ENCODE measurements at places on chromosomes 2 and 18.

DNA sequence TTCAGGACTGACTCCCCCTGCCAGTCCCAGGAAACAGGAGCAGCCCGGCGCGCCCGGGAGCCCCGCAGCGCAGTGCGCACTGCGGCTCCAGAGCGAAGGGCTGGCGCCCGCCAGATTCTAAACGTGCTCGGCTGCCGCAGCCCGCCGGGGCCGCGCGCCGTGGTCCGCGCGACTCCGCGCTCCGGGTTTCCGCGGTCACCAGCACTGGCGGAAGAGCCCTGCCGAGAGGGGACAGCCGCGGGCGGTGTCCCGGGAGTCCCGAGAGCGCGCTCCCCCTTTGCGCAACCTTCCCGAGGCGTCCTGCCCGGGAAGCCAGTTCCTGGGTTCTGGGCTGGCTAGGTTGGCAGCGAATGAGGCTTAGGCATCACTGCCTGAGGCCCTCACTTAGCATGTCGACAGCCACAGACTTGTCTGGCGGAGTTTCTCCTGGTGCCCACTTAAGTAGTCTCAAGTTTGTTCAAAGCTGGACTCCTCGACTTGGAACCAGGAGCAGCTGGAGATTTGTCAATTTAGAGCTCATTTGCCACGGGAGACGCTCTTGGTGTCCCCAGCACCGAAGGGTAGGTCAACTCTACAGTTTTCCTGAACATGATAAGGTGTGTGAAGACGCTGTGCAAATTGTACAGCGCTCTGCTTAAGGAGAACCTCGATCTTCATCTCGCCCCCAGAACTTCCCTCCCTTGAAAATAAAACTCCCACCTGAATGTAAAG is 1.5 kb upstream of the VSNL1 start:
- DNase-seq = peak; percentile 68

DNA sequence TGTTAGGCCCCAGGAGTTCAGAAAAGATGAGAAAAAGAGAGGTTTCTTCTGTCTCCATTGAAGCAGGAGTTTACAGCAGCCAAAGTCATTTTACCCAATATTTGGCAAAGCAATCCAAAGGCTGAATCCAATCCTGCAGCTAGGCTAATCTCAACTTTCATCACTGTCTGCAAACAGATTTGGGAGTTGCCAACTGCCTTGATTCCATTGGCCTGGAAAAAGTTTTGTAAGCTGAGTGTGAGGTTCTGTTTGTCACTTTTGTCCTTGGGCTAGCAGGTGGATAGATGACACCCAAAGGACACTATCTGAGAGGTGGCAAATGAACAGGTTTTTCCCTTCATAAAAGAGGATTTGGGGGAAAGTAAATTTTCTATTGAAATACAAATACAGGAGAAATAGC is 56.6 kb upstream of the SETBP1 start:
- no peak for DNase-seq

GRCh38 chr2:231429152-231429551 is 33.6 kb downstream of the B3GNT7 start:
- no peak for DNase-seq

DNA sequence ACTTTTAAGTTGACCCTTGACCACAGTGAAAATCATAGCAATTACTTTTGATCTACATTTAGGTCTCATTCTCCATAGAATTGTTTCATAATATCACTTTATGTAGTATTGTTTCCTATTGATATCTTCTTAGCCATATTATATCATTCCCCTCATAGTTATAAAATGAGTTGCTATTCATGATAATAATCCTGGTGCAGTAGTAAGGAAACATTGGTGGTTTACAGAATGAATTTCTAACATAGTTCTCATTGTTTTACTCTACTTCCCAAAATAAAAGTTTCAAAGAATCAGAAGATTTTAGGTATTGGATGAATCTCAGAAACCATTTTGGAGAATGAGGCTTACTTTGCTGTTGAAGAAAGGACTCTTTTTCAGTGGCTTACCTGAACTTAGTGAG is 246.0 kb downstream of the PARD3B start:
- no peak for DNase-seq

DNA sequence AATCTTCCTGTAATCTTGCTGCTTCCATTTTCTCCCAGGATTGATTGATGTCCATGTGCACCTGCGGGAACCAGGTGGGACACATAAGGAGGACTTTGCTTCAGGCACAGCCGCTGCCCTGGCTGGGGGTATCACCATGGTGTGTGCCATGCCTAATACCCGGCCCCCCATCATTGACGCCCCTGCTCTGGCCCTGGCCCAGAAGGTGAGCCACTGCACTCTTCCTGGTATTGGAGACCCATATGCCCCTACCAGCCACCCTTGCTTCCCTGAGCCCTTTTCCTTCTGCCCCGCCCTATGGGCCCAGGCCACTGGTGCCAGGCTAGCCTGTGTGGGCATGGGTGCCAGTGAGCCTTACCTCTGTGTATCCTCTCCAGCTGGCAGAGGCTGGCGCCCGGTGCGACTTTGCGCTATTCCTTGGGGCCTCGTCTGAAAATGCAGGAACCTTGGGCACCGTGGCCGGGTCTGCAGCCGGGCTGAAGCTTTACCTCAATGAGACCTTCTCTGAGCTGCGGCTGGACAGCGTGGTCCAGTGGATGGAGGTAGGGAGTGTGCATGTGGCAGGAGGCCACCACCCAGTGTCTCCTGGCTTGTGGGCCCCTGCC is 20.3 kb downstream of the CAD start:
- DNase-seq = no peak

GRCh38 chr2:181949047-181949446 is 36.6 kb upstream of the PPP1R1C start:
- no peak for DNase-seq

GRCh38 chr2:160220026-160220425 is 20.0 kb upstream of the ITGB6 start:
- DNase-seq = no peak

GRCh38 chr18:58497845-58498244 is 131.0 kb downstream of the ALPK2 start:
- no peak for DNase-seq

DNA sequence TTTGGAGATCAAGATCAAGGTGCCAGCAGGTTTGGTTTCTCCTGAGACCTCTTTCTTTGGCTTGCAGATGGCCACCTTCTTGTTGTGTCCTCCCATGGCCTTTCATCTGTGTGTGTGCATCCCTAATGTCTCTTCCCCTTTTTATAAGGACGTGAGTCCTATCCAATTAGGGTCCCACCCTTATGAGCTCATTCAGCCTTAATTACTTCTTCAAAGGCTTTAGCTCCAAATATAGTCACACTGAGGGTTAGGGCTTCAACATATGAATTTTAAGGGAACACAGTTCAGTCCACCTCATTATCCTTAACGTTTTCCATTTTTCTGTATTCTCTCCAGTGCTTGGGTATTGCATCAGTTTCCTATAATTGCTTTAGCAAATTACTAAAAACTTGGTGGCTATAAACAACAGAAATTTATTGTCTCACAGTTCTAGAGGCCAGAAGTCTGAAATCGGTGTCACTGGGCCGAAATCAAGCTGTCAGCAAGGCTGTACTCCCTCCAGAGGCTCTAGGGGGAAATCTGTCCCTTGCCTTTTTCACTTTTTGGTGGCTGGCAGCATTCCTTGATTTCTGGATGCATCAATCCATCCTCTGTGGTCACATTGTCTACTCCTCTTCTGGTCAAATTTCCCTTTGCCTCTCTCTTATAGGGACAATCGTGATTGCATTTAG is 34.1 kb downstream of the CDC42EP3 start:
- DNase-seq = no peak

DNA sequence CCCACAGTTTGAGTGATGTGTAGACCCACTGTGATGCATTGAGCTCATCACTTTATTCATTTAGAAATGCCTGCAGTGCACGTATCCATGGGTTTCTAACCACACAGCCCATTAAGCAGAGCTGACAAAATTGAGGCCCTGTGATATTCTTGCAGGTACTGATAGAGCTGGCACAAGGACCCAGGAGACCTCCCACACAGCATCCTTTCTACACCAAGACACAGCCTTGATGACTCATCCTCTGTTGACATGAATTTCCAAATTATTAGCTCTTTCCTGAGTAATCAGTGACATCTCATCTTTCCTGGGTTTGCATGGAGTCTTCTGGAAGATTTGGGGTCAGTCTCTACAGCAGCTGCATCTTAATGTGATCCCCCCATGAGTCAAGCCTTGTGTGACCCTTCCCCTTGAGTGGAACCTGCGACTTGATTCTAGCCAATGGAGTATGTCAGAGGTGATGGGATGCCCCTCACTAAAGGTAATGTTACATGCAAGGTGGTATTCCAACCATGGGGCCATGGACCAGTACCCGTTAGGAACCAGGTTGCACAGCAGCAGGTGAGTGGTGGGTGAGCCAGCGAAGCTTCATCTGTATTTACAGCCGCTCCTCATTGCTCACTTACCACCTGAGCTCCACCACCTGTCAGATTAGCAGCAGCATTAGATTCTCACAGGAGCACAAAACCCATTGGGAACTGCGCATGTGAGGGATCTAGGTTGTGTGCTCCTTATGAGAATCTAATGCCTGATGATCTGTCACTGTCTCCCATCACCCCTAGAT is 181.1 kb upstream of the ARL4C start:
- DNase-seq = no peak

DNA sequence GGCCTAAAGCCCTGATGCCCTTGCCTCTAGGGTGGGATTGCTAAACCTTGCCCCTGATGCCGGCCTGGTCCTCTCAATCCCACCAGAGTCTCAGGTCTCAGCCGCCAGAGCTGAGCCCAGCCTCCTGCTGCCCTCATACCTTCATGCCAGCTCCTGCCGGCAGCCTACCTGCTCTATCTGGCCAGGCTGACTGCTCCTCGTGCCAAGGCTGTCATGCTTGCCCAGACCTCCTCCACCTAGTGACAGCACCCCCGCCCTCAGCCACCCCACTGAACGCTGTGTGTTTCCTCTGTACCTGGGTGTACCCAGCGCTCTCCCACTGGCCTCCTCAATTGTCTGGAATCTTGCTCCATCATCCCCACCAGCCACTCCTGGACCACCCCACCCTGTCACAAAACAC is 120.1 kb downstream of the CACNB4 start:
- DNase-seq = no peak

GRCh38 chr2:177891533-177891932 is 181.0 kb downstream of the PDE11A start:
- no peak for DNase-seq

DNA sequence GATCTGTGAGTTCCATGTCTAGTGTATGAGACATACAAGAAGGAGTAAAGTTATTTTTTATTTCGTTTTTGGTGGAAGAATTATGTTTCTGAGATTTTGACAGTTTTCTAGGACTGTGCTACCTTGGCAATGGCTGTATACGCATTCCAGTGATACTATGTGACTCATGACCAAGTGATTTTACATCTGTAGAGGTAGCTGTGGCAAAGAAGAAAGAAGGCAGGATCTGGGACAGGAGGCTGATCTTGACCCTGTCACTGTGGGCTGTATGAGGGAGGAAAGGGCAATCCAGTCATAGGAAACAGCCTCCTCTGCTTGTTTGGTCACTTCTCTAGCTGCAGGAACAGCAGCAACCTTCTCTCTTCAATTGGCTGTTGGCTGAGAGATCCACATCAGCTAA is 44.0 kb upstream of the PDCL3 start:
- DNase-seq = no peak

DNA sequence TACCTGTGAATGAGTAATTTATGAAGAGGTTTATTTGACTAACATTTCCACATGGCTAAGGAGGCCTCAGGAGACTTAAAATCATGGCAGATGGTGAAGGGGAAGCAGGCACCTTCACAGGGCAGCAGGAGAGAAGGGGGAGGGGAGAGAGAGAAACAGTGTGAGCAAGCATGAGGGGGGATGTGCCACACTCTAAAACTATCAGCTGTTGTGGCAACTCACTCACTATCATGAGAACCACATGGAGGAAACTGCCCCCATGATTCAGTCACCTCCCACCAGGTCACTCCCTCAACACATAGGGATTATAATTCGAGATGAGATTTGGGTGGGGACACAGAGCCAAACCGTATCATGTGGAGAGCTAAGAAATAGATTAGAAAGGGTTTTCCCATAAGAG is 309.0 kb downstream of the RDH14 start:
- no peak for DNase-seq

DNA sequence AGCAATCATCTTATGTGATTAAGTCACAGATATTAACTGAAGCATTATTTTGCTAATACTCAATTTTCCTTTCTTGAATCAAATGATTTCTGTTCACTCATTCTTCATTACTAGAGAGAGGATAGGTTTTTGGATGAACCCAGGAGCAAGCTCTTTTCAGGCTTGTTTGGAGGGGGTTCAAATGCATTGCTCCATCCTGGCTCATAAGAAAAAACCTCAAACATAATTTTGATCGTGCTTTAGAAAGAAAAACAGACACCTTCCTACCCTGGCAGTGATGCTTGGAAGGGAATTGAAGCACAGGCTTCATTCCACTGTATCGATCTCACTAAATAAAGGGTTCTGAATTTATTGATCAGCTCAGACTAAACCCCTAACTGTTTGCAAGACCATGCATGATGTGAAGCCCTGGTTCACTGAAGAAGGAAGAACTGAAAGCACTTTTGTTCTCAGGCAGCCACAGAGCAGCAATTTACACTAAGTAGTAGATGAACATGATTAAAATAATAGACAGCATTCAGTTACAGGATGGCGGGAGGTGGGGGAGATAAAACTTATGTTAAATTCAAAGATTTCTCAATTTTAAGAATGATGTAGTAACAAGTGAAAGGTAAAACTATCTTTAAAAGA is 53.4 kb downstream of the CDH2 start:
- no peak for DNase-seq

GRCh38 chr2:209913786-209914345 is 88.6 kb upstream of the RPE start:
- no peak for DNase-seq

- DNase-seq = no peak
These were observed 557.8 kb downstream of the SUCLG1 start for GRCh38 chr2:83901317-83901716.

GRCh38 chr2:233832414-233832813 is 21.9 kb downstream of the HJURP start:
- no peak for DNase-seq

DNA sequence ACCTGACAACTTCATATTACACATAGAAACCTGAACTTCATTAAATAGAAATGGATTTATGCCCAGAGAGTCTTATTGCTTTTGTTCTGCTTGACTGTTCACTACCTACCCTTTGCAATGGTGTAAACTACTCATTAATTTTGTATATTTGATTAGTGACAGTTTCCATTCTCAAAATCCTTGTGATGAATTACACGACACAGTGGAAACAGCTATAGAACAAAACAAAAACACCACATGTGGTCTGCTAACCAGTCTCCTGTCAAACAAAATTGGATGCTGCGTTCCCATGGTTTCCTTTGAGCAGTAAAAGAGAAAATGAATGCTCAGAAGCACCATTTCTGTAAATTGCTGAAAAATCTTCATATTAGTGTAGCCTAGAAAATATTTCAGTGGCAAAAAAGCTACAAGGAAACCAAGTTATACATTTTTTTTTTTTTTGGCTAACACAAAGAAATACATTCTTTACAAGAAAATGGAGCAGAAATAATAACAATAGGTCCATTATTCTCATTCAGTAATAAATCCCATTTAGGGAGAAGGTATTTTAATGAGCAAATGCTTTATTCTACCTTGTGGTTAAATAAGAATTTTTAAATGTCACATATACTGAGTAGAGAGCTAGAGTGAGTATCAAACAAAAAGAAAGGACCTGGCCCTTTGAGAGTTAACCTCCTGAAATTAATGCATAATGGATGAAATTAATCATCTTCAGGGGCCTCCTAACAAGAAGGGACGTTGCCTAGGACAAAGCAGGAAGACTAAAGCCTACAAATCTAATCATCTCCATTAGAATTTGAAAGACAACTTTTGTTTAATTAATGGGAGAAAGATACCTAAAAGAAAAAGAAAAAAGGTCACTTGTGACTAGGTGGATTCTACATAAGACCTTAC is 355.1 kb upstream of the ZC3H15 start:
- peak; percentile 97 for DNase-seq

- DNase-seq = peak; percentile 52
These were observed 2.2 kb downstream of the NEDD4L start for GRCh38 chr18:58046093-58046793.

GRCh38 chr2:177193240-177193639 is 19.4 kb upstream of the HNRNPA3 start:
- no peak for DNase-seq
